NCI-H1694 treated with DMSO at 0.1 percent for 48 hours (cell line): ENCODE measurements at places on chromosomes 12 and 14.

- DNase-seq, result no peak
Observed at GRCh38 chr12:127811988-127812387, 455.0 kb upstream of the TMEM132C start.

- DNase-seq, result no peak
Observed at GRCh38 chr14:99679543-99679942, 4.6 kb upstream of the CYP46A1 start.

GRCh38 chr14:101737414-101738339 lies 23.8 kb upstream of the PPP2R5C start:
- DNase-seq, result no peak

DNA sequence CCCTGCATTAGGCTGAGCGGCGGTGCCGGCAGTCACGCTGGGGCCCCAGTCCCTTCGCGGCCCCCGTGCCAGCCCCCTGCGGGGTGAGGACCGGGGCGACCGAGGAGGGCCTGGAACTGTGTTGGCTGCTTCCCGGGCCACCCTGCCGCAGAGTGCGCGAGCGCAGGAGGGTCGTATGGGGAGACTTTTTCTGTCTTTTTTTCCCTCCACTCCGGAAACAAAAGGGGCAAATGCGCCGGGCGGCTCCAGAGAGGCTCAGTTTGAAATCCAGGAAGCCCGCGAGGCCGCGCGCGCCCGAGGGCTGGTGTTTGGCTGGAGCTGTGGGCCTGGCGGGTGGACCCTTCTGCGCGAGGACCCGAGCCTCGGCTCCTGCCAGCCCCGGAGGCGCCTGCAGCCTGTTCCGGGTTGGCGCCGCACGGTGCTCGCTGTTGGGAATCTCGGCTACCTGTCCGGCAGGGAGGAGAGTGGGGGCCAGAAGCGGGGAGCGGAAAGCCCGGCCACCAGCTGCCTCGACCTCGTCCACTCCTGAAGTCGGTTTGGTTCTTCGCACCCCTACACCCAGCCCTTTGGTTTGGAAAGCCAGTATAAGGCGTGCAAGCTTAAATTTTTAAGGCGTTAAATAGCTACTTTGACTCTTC lies 638 bp downstream of the PLEKHG3 start:
- DNase-seq, result peak; percentile 53

DNA sequence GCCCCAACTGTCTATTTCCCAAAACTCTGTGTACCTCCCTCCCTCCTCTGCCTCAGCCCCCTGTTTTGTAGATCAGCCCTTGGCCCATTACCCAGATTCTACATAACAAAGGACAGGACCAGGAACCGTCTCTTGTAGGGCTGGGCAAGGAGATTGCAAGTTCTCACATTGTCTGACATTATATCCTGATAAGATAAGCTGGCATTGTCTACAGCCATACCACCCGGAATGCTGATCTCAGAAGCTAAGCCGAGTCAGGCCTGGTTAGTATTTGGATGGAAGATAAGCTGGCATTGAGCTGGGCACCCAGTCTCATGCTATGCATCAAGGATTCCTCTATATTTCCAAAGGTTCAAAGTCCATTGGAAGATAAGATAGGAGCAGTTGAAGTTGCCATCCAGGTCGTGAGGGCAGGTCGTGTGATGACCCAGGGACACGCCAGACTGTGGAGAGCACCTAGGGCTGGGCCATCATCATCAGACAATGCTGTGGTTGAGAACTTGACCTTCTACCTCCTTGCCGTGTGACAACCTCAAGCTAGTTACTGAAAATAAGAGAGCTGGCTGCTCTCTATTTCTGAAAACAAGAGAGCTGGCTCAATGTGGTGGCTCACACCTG lies 29.5 kb downstream of the PHETA1 start:
- DNase-seq, result no peak
